ENCODE measurements at places on chromosomes 1 and 21.

DNA sequence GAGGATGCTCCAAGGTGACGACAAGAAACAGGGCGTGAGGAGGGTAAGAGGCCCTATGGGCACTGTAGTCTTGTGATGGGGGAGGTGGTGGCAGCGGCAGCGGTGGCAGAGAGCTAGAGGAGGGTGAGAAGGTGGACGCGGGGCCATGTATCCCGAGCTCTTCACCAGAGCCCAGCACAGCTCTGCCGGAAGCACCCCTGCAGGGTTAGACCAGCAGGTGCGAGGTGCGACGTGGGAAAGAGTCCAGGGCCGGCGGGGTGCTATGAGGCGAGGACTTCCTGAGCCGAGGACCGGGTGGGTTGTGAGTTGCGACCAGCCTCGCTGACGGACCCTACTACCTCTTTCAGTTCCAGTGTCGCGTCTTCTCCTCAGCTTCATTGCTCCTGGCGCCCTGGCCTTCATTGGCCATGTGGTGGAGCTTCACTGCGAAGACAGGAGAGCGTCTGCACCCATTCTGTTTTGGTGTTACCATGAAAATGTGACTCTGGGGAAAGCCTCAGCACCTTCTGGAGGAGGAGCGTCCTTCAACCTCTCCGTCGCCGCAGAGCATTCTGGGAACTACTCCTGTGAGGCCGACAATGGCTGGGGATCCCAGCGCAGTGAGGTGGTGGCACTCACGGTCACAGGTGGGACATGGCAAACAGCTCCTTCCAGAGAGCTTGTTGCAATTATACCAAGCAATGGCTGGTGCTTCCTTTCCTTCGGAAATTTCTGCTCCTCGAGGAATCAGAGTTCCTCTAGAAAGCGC lies 67.9 kb upstream of the KIRREL1 start:
- no peak for DNase-seq

DNA sequence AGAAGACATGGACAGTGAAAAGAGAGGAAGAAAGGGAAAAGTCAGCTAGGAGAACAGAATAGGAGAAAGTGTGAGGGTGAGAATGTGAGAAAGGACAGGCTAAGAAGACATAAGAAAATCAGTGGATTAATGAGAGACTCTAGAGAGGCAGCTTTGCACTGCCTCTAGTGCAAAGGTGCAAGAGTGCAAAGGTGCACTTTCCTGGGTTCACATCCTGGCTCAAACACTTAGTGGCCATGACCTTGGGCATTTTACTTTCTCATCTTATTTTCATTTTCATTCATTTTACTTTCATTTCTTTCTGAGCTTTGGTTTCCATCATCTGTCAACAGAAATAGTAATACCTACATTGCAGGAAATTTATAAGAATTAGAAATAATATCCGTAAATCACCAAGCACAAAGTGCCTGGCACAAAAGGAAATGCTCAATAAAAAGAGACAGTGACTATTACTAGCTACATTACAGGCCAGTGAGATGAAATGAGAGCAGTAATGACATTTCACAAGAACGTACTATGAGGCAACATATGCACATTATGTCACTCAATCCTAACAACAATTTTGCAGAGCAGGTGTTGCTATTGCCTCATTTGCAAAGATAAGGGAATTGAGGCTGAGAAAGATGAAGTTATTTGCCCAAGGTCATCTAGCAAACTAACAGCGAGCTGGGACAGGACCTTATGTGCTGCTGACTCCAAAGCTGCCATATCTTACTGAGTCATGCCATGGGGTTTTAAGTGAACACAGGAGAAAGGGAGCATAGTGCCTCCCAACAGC lies 107.0 kb upstream of the TLR5 start:
- DNase-seq = no peak

- DNase-seq = no peak
Measured at GRCh38 chr21:15534450-15534886, 195.3 kb upstream of the USP25 start.

DNA sequence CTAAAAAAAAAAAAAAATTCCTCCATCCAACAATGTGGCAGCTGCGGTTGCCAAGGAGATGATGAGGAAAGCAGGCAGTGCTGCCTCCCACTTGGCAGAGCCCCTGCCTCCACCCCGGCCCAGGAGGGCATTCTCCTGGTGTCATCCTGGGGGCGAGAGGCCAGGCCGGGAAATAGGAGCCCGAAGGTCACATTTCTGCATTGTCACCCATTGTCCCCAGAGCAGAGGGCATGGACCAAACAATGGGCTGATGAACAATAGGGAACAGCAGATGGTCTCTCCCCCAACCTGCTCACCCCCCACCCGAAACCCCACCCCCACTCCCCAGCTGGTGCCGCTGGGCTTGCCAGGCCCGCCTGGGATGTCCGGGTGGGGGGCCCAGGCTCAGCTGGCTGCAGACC lies 37.3 kb downstream of the CAMK2N1 start:
- DNase-seq = no peak

DNA sequence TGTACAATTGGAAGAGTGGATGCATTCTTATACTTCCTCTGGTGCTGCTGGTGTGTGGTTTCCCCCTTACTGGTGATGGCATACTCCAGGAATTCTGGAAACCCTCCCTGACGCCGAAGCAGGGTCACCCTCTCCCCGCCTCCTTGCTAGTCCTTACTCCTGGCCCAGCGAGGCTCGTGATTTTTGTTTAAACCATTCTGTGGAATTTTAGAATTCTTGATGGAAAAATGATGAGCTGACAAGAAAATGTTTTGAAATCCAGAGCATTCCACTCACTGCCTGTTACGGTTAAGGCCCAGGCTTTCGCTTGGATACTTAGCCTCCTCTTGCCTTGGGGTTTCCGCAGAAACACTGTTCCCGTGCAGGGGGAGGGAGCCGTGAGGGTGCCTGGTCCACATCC lies 41.1 kb downstream of the IL6R start:
- DNase-seq = no peak

- no peak for DNase-seq
Measured at GRCh38 chr1:41072051-41072450, 50.5 kb upstream of the SLFNL1 start.

GRCh38 chr1:117589544-117589943 lies 16.3 kb upstream of the TENT5C start:
- DNase-seq = no peak

DNA sequence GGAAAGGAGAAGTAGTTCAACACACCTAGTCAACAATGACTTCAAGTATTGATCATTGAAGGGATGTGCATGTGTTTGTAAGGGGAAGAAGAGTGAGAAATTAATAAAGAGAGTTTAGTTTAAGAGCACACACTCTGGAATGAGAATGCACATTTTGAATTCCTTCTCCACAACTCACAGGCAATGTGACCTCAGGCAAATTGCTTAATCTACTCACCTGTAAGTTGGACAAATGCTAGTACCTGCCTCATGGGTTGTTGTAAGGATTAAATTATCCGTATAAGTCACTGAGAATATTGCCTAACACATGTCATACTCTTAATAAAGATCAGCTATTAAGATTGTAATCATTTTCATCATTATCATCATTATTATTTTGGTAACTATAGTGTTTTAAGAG lies 204.0 kb upstream of the NFIA start:
- DNase-seq = no peak

GRCh38 chr1:156601892-156602291 lies 613 bp upstream of the GPATCH4 start:
- no peak for DNase-seq

DNA sequence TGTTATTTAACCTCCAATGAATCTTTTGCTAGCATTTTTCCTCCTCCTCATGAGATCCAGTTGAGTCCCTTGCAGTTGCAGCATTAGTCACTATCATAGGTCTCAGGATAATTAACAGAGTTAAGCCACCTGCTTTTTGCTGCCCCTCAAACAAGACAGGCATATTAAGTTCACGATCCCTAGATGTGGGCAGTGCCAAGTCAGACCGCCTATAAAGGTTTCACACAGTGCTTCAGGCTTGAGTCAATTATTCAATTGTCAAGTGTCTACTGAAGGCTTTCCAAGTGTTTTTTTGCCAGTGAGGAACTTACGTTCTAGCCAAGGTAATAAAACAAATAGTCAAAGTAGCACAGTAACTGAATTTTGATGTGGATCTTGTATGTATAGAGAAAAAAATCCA lies 175.0 kb downstream of the DAB1 start:
- DNase-seq = no peak

- DNase-seq = no peak
Measured at GRCh38 chr1:159207774-159208173, 3.1 kb downstream of the ACKR1 start.

- no peak for DNase-seq
Measured at GRCh38 chr1:183276386-183277080, 90.5 kb downstream of the LAMC2 start.

GRCh38 chr1:233659495-233659894 lies 45.6 kb downstream of the KCNK1 start:
- no peak for DNase-seq

GRCh38 chr1:1298861-1299685 lies 8.7 kb downstream of the ACAP3 start:
- no peak for DNase-seq

GRCh38 chr21:45528028-45528705 lies 14.1 kb downstream of the SLC19A1 start:
- DNase-seq = peak; percentile 37

- DNase-seq = no peak
Measured at GRCh38 chr1:231683439-231684165, 57.0 kb downstream of the DISC1 start.

GRCh38 chr1:92902406-92902744 lies 58.9 kb downstream of the DIPK1A start:
- DNase-seq = no peak

GRCh38 chr1:181134543-181135436 lies 46.3 kb downstream of the IER5 start:
- no peak for DNase-seq

GRCh38 chr1:38039331-38040088 lies 7.1 kb downstream of the POU3F1 start:
- no peak for DNase-seq

DNA sequence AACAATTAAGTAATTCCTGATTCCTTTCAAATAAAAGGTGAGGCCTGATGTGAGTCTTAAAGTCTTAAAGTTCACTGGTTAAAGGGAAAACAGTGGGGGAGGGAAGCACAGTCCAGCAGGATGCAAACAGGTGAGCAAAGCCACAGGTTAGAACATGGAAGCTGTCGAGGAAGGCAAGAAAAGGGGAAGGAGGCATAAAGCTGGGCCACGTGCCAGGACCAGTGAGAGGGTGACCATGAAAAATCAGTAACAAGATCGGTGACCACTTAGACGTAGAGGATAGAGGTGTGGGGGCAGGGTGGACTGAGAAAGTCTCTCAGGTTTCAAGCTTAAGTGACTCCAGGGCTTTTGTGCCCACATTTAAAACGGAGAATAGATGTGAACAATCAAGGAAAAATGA lies 231.3 kb downstream of the SETD4 start:
- DNase-seq = no peak

DNA sequence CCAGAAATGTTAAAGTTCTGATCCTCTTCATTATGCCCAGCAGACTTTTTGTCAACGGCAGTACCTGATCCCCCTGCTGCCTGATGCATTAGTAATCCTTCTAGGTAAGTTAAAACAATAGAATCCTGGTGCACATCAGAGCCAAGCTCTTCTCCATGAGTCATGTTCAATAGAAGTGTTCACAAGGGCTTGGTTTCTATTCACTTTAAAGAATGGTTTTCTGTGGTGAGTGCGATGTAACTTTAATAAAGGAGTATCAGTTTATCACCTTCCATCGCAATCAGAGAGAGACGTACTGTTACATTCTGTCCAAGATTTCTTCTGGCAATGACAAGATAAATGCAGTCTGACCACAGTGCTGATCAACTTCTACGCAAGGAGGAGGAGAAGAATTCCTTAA lies 96.8 kb downstream of the NRIP1 start:
- no peak for DNase-seq

DNA sequence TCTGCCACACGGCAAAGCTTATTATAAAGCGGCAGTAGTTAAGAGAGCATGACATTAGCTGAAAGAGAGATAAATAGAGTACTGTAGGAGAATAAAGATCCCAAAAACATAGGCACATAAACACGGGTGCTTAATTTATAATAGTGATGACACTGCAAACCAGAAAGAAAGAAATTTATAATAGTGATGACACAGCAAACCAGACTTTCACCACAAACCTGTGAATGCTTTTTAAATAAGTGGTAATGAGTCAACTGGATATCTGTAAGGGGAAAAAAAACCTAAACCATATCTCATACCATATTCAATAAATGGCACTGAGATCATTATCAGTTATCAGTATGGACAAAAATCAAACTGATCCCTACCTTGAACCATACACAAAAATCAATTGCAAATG lies 25.5 kb downstream of the USP1 start:
- DNase-seq = no peak

DNA sequence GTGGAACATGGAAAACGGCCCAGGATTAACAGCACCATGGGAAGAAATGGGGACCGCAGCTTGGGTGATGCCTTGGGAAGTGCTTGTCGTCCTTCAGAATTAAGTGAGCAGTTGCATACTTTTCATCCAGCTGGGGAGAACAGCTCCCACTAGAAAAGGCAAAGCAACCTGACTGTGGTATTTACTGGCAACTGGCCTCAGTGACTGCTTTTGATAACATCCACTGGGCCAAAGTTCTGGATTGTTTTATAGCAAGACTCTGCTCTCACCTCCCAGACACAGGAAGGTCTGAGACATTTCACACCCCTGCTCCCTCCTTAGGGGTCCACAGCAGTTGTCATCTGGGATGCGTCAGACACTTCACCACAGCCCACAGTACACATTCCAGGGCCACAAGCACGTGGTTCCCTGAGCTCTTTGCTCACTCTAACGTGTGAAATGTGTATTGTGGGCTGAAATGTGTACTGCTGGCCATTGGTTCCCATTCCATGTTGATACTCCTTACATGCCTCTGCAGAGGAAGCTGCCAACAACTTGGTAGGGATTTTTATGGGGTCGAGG lies 6.6 kb downstream of the PAPPA2 start:
- DNase-seq = no peak

DNA sequence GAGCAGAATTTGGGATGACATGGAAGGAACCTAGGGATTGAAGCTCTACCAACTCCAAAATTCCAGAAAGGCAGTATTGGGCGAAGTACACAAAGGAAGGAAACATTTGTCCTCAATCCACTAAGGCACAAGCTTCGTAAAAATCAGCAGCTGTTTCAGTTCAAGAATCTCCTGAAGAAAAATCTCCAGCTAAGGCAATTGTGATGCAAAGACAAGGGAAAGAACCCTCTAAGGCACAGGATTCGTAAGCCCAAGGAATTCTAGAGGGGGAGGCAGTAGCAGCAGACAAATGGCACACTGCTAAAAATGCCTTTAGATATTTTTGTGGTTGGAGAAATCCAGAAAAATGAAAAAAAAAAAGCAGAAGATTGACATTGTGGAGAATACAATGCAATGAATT lies 64.5 kb upstream of the PLPPR5 start:
- DNase-seq = no peak

All from sciatic nerve (tissue), 2 donors.